ENCODE measurements at places on chromosomes 11 and 22.

GRCh38 chr22:41934284-41935014 lies 7.8 kb upstream of the TNFRSF13C start:
- no peak for DNase-seq

DNA sequence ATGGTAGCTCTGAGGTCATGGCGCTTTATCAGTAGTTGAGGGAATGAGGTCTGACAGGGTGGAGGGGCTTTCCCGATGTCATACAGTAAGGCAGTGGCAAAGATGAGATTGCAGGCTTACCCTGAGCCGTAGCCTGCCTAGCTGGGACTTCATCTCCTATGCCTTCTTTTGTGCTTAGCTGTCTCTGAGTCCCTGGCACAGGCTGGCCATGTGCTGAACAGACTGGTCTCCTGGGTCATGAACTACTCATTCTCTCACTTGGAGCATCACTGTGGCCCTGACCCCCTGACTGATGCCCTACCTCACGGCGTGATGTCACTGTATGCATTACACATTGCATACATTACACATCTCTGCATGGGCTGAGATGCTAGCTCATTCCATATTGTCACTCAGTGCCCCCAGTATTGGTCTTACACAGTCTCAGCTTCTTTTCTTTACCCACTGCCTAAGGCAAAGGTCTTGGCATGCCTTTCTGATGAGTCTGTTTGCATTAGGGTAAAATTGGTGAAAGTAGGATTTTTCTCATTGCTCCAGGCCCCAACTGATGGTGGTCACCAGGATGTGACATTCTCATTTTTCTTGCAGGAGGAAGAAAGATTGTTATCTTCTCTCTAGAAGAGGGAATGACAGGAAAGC lies 389.4 kb upstream of the CADM1 start:
- no peak for DNase-seq

- DNase-seq, result no peak
Measured at GRCh38 chr11:62919898-62920640, 1.1 kb downstream of the CHRM1 start.

- DNase-seq, result no peak
Measured at GRCh38 chr11:96105197-96105895, 181.4 kb upstream of the MTMR2 start.

- DNase-seq, result no peak
Measured at GRCh38 chr11:105045676-105046296, 651 bp upstream of the CARD16 start.

- DNase-seq, result no peak
Measured at GRCh38 chr11:61349189-61349751, 12.4 kb downstream of the CYB561A3 start.

DNA sequence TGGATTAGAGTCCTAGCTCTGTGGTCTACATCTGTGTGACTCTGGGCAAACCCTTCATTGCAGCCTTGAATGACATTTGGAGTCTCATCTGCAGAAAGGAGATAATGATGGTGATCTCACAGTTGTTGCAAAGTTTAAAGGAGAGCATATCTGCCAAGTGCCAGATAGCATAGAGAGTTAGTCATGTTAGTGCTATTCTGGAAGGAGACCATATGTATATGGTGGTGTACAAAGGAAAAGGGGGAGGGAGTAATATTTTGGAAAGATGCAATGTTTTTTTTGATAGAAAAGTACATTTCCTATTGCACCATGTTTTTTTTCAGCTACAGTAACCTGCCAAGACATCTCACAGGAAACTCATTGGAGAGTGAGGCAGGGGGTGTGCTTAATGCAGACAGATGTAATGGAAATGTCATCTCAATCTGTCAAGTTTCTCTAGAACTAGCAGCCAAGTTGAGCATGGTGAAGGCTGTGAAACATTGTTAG lies 92.1 kb upstream of the NARS2 start:
- no peak for DNase-seq

- DNase-seq, result no peak
Measured at GRCh38 chr11:28674433-28675103, 566.4 kb downstream of the METTL15 start.

DNA sequence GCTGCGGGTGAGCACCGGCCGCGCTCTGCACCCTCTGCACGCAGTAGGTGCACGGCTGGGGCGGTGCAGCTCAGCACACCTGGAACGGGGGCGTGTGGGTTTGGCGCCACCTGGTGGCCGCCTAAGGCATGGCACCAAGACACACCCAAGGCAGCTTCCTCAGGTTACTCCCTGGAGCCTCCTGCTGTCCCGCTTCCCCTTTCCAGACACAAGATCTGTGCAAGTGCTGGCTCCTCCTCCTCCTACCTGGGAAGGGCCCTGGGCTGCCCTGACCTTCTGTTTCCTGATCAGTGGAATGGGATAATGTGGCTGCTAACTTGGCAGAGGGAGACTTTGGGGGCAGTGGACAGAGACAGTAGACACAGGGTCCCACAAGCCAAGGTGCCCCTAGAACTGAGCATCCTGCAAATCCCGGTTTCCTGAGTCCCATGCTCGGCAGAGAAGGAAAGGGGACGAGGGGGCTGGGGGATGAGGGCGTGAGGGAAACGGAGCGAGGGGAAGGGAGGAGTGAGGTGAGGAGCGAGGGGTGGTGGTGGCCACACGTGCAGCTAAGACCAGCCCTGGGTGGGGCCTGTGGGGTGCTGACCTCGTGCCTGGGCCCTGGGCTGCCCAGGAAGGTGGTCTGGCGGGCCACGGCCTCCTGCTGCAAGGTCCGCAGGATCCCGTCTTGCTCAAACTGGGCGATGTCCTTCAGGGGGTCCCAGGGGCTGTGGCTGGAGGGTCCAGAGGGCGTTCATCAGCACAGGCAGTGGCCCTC lies 34.8 kb upstream of the CARS1 start:
- no peak for DNase-seq

- DNase-seq, result no peak
Measured at GRCh38 chr11:114775875-114776621, 97.7 kb downstream of the NXPE2 start.

- DNase-seq, result no peak
Measured at GRCh38 chr11:119586181-119586580, 142.8 kb downstream of the NECTIN1 start.

DNA sequence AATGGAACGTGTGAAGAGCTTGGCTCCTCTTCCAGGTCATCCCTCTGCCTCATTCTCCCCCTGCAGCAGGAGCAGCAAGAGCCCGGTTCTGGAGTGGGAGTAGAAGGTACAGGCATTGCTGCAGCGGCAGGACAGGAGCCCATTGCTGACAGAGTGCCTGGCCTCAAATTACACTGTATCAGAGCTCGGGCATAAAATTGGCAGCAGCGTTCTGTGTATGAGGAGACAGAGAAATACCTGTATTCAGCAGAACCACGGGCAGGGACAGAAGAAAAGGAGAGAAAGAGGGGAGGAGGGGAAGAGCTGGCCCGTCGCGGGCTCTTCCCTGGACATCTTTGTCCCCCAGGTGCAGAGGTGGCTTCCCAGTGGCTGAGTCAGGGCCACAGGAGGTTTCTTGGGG lies 2.6 kb upstream of the NCF4 start:
- DNase-seq, result no peak

- no peak for DNase-seq
Measured at GRCh38 chr11:66766681-66767080, 37.7 kb upstream of the SPTBN2 start.

- DNase-seq, result no peak
Measured at GRCh38 chr11:71428861-71429435, 19.2 kb downstream of the DHCR7 start.

DNA sequence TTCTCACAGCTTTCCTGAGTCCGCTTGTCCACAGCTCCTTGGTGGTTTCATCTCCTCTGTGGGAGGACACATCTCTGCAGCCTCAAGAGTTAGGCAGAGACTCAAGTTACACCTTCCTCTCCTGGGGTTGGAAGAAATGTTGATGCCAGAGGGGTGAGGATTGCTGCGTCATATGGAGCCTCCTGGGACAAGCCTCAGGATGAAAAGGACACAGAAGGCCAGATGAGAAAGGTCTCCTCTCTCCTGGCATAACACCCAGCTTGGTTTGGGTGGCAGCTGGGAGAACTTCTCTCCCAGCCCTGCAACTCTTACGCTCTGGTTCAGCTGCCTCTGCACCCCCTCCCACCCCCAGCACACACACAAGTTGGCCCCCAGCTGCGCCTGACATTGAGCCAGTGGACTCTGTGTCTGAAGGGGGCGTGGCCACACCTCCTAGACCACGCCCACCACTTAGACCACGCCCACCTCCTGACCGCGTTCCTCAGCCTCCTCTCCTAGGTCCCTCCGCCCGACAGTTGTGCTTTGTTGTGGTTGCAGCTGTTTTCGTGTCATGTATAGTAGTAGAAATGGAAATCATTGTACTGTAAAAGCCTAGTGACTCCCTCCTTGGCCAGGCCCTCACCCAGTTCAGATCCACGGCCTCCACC lies 11.7 kb downstream of the RASD2 start:
- DNase-seq, result no peak

GRCh38 chr11:12675951-12676711 lies 1.9 kb downstream of the TEAD1 start:
- DNase-seq, result no peak

- DNase-seq, result peak; percentile 88
Measured at GRCh38 chr11:123137431-123138224, 57.4 kb downstream of the CLMP start.

GRCh38 chr11:69134957-69135356 lies 20.8 kb upstream of the SMIM38 start:
- DNase-seq, result no peak

DNA sequence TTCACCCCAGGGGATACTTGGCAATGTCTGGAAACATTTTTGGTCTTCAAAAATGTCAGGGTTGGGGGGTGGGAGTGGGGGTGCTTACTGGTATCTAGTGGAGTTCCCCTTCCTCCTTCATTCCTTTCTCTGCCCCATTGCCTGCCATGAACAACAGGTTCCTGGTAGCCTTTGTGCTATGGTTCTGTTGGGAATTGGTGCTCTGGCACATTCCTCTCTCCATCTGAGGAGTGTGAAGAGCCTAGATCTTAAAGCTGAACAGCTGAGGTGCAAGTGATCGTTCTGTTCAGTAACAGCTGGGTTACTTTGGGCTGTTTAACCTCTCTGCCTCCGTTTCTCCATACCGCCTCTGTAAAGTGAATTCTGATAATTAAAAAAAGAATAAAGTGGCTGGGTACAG lies 64.3 kb downstream of the C22orf31 start:
- DNase-seq, result no peak

- no peak for DNase-seq
Measured at GRCh38 chr11:61752117-61752924, at the start of gene MYRF. TSS of gene MYRF (plus strand) at chr11:61752636. CDS start at chr11:61752745, 109 bp downstream.

GRCh38 chr11:62444835-62445234 lies 26.0 kb downstream of the SCGB1A1 start:
- DNase-seq, result no peak

GRCh38 chr22:25690798-25691197 lies 51.2 kb upstream of the MYO18B start:
- DNase-seq, result no peak

DNA sequence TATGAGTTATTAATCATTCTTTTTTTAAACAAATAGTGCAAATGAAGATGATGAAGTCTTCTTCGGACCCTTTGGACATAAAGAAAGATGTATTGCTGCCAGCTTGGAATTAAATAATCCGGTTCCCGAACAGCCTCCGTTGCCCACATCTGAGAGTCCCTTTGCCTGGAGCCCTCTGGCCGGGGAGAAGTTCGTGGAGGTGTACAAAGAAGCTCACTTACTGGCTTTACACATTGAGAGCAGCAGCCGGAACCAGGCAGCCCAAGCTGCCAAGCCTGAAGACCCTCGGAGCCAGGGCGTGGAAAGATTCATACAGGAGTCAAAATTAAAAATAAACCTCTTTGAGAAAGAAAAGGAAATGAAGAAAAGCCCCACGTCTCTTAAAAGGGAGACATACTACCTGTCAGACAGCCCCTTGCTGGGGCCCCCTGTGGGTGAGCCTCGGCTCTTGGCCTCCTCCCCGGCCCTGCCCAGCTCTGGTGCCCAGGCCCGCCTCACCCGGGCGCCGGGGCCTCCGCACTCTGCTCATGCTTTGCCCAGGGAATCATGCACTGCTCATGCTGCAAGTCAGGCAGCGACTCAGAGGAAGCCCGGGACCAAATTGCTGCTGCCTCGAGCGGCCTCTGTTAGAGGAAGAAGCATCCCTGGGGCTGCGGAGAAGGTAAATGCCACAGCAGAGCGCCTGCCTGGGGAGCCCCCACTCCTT lies 11.8 kb downstream of the GTSE1 start:
- no peak for DNase-seq

DNA sequence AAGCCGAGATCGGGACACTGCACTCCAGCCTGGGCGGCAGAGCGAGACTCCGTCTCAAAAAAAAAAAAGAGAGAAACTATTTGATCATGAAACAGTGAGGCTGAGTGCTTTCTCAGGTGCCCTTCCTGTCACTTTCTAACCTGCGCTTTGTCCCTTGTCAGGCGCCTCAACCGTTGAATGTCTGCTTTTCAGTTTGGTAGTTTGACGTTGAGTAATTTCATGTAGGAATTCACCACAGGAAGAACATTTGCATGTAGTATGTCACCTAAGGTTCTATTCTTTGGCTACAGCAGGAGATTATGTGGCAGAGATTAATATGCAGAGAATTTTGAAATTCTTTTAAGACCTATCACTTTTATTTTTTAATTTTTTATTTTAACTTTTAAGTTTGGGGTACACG lies 57.2 kb downstream of the PPFIA1 start:
- DNase-seq, result no peak

GRCh38 chr11:44300844-44301563 lies 8.9 kb downstream of the ALX4 start:
- no peak for DNase-seq

- DNase-seq, result no peak
Measured at GRCh38 chr11:11777897-11778296, 63.9 kb upstream of the USP47 start.

DNA sequence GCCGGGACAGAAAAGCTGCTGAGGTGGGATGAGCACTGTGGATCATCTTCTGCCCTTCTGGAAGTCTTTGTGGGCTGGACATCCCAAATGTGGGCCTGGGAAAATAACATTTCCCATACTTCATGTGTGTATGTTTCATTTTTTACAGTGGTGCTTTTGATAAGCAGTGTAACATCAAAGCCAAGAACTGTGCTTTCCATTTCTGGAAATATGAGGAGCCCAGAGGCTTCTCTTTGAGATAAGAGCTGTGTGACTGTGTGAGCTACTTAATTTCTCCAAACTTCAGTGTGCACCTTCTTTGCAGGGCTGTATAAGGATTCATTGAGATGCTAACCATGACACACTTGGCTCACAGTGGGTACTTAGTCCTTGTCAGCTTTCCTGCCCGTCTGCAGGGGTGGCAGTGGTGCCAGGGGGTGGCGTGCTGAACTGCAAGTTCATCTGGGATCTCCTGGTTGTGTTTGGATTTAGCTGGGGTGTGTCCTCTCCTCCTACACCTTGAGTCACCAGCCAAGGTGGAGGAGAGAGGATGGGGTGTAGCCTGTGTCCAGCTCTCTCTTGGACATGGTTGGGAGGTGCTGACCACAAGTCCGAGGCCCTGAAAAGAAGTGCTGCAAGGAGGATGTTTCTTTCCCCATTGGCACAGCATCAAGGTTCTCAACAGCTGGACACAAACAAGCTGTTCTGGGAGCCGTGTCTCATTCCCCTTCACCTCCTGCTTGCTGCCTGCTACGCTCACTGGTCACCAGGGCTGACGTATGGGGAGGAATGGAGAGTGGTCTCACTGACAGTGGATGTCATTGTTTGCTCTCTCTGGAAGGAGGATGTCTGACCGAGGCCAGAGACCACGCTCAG lies 139.4 kb downstream of the TEAD1 start:
- no peak for DNase-seq
